NCI-H1417 (cell line): ENCODE measurements at places on chromosomes 1 and 21.

DNA sequence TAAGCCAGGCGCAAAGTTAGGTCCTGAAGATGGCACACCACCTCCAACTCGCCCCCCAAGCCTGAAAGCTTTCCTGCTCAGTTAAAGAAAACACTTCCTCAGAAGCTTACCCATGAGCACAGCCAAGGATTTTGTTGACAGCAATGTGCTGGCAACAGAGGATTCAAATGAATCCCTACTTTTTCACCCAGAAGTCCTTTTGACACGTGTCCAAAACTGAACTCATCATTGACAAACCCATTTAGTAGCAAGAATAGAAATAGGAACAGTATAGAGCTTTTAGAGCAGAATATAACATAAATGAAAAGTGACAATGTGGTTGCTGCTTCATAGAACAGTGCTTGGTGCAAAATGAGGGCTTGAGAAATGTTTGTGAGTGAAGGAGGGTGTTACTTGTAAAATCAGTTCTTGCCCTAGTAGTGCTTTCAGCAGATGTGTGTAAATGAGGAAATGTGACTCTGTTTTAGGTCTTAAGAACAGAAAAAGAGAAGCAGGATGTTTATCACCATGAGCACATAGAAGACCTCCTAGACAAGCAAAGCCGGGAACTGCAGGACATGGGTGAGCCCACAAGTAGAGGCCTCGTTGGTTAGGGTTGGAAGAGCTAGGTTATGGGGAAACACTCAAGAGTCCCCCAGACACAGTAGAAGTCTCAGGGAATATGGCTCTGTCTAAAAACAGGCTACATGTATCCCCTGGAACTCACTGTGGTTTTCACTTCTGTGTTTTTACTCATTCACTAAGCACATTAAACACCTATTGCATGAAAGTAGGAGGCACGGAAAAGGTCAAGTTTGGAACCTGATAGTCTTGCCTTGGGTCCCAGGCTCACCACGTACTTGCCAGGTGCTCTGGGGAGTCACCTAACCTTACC, 48.6 kb upstream of the TMEM125 start:
- no peak for DNase-seq

GRCh38 chr1:203937678-203938330, 76.4 kb downstream of the SNRPE start:
- no peak for DNase-seq

DNA sequence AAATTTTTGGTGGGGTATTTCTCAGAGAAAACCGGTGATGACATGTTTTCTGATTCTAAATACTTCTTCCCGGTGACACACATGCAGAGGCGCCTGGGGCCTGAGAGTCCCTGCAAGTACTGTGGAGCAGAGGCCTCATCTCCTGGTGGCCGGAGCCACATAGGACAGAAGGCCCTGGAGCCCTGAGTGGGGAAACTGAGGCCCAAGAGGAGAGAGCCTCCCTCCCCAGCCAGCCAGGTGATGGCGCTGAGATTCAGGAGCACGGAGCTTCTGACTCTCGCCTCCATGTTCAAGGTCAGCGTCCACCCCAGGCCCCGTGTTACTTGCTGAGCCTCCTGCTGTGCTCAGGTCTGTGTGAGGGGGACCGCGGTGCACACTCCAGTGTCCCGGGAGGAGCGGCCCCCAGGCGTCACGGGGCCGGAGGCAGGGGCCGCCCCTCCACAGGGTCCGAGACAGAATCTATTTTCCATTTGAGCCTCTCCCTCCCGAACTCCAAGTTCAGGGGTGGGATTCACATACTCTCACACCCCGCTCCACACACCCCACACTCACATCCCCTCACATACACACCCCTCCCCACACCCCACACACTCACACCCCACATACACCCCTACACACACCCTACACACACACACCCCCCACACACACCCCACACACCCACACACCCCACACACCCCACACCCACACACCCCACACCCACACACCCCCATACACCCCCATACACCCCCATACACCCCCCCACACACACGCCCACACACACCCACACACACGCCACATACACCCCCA, 43.8 kb downstream of the SLX9 start:
- no peak for DNase-seq

DNA sequence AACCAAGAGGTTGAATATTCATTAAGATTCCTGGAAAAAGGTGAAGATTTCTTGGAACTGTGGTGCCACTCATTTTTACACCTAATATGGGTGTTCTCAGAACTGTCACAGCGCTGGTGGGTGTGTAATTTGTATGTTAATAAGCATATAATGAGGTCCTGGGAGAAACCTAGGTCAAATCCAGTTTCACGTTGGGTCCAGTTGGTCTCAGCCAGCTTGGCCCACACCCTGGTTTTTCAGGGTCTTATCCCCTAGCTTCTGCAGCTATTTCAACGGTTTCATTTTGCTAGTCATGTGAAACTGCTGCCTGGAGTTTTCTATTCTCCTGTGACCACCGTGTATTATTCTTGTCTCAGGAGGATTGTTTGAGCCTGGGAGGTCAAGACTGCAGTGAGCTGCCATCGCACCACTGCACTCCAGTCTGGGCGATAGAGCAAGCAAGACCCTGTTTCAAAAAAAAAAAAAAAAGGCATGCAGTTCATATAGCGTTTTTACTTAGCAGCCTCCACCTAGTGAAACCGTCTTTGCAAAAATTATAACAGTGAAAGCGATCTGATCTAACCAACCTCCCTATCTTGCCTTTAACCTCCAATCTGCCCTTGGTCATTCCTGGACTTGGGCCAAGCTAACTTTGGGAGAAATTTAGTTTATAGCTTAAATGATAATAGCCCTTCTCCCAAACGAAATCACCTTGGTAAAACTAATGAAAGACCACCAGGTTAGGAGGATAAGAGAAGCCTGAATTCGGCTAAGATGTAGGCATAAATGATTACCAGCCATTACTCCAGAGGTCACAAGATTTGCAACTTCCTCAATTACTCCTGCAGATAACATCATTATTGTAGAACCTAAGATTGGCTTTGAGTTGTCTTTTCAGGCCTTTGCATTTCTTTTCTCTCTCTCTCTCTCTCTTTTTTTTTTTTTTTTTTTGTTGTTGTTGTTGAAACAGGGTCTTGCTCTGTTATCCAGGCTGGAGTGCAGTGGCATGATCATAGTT, 44.0 kb downstream of the PTAFR start:
- no peak for DNase-seq

- peak; percentile 6 for DNase-seq
These were observed 220.1 kb upstream of the VAMP3 start for GRCh38 chr1:7550981-7551380.

DNA sequence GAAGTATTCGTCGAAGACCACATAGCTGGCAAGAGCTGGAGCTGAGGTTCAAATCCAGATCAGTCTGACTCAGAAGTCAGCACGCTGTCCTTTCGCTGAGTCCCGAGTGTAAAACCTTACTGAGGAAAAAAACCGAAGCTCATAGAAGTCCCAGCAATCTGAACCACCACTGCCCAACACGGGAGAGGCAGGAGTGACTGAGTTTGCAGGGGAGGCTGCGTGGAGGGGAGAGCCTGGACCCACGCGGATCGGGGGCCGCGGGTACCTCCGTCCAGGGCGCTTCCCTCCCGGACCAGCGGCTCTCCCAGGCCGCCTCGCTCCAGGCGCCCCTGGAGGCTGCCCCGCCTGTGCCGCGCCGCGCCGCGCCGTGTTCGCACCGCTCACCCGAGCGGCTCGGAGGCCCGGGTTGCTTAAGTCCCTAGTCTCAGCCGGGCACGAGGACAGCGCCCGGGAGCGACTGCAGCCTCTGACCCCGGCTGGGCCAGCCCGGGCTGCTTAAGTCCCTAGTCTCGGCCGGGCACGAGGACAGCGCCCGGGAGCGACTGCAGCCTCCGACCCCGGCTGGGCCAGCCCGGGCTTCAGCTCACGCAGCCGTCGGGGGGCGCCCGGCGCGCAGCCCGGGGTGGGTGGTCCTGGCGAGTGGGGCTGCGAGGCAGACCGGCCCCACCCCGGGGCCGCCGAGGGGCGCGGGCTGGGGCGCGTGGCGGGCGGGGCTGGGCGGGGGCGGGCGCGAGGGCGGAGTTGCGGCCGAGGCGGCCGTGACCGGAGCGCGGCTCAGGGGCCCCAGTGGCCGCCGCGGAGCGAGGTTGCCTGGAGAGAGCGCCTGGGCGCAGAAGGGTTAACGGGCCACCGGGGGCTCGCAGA, at the start of gene ADAMTSL4:
ADAMTSL4 (plus strand) TSS at position 777 of the 864 bp plus-strand sequence. CDS start 2,881 bp downstream, outside the sequence.
- peak; percentile 59 for DNase-seq
